ENCODE measurements at places on chromosomes 11 and 22.

DNA sequence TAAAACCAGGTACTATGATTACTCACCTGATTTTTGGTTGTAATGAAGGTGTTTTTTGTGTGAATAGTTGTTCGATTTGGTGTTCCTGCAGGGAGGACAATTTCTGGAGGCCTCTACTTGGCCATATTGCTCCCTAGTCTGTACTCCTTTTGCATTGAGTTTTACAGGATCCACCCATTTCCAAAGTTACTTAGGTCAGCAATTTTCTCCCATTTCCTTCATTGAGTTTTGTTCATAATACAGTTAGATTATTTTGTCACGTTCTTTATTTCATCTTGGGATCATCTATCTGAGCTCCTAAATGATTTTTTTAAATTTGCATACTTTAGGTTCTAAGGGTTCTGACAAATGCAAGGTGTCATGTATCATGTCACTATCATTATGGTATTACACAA is 20.1 kb upstream of the AQP11 start:
- DNase-seq: no peak

DNA sequence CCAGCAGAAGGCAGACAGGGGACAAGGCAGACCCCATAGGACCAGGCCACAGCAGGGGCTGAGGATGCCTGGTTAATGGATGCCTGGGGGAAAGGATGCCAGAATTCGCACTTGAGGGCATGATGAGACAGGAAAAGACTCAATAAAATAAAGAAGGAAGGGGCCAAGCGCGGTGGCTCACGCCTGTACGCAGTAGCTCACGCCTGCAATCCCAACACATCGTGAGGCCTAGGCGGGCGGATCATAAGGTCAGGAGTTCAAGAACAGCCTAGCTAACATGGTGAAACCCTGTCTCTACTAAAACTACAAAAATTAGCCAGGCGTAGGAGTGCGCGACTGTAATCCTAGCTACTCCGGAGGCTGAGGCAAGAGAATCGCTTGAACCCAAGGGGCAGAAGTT is 9.8 kb downstream of the APOBEC3D start:
- no peak for DNase-seq

DNA sequence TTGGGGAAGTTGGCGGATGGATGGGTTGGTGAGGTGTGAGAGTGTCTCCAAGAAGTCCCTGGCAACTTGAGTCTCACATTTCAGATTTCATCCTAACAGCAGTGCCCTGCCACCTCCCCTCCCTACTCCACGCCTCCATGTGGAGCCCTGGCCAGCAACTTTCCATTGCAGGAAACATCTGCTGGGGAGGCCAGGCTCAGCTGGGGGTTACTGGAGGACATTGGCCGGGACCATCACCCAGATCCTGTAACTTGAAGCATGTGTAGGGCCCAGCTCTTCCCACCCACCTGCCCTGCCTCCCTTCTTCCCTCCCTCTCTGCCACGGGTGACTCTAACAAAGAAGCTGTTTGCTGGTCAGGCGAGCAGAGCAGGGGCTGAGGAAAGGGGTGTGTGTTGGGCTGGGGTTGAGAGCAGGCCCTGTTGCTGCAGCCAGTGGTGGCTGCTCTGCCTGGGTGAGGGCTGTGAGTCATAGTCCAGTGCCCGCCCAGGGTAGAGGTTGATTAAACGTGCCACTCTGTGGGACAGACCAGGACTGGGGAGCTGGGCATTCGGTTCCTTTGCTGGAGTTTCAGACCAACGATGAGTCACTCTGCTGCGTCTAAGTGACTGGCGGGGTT is 64.0 kb downstream of the SCN3B start:
- no peak for DNase-seq

DNA sequence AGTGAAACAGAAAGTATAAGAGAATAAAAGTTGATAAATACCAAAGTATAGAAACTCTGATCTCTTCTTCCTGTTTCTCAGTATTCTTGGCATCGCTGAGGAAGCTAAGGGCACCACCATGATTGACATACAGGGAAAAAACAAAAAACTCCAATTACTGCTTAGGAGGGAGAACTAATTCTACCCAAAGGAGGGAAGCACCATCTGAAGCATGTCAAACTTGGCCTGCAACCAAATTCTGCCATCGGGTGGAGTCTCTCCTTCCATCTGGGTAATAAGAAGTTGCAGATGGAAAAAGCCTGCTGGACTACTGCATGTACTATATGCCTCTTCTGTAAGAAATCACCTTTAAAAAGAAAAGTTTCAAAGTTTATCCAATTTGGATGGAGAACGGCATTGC is 30.5 kb upstream of the PPP2R1B start:
- DNase-seq: no peak

DNA sequence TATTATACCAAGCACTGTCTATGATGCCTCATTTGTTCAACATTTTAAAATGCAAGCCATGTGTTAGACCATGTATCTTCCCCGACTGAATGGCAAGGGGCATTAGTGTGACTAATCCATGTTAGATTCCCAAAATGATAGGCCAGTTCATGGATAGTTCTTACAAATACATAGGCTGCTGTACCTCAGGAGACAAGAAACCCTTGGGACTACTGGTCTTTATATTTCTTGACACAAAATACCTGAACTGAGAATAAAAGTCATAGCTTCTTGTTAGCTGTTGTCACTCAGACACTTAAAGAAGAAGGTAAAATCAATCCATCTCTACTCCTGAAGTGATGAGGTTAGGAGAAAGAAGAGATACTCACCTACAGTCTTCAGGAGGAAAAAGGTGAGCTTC is at the start of gene OR8D4:
Gene OR8D4 (plus strand): TSS at position 301 of the 400 bp plus-strand sequence. CDS start 4,265 bp downstream, outside the sequence.
- no peak for DNase-seq

GRCh38 chr11:22337596-22338485 is at the start of gene SLC17A6:
TSS of gene SLC17A6 (plus strand) at chr11:22338381. CDS start at chr11:22338534, 153 bp downstream.
- DNase-seq: no peak

GRCh38 chr11:111414267-111414931 is 35.3 kb upstream of the POU2AF1 start:
- no peak for DNase-seq

- DNase-seq: no peak
These were observed 253.7 kb upstream of the CHORDC1 start for GRCh38 chr11:90476442-90477007.

GRCh38 chr11:36748836-36749235 is 150.8 kb upstream of the RAG2 start:
- no peak for DNase-seq

DNA sequence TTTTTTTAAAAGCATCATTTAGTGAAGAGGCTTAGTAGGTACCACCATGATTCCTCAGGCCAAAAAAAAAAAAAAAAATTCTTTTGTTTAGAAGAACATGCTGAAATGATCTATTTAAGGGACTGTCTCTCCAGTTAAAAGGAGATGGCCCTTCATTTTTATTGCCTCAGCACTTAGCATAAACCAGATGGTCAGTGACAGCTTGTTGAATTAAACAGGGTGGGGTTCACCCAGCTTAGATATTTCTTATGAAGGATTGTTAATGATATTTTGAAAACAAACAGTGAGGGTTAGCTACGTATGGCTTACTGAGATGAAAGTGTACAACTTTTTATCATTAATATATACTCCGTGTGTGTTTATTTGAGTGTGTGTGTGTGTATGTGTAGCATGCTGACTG is 203.7 kb downstream of the FAM181B start:
- DNase-seq: no peak

DNA sequence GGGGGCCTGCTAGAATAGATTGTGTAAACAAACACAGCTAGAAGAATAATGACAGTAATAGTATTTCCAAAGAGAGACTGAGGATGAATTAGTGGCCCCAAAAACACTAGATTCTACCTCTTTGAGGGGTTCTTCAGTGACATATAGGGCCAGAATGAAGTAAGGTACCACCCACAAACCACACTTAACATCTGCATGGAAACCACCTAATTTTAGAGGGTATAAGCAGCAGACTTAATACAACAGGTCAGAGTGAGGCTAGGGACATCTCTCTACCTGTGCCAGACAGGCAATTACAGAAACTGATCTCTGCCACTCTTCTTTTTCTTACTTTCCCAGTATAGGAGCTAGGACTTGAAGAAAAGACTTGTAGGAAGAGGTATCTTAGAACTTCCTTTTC is 20.1 kb downstream of the ELP4 start:
- DNase-seq: no peak

DNA sequence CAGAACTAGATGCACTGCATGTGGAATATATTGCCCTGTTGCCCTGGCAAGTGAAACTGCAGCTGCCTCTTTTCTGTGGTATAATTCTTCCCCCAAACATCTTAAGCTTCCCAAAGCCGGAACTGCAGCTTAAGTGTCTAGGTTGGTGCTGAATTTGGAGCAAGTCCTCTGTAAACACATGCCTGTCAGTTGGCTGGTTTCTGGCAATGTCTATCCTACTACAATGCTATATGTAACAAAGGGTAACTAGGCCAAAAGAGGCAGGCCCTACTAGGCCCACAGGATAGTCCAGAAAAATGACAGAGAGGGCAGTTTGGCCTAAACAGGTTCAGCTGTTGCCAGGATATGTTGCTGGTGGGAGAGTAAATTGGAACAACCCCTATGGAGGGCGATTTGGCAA is 27.9 kb downstream of the ASCC2 start:
- DNase-seq: no peak

DNA sequence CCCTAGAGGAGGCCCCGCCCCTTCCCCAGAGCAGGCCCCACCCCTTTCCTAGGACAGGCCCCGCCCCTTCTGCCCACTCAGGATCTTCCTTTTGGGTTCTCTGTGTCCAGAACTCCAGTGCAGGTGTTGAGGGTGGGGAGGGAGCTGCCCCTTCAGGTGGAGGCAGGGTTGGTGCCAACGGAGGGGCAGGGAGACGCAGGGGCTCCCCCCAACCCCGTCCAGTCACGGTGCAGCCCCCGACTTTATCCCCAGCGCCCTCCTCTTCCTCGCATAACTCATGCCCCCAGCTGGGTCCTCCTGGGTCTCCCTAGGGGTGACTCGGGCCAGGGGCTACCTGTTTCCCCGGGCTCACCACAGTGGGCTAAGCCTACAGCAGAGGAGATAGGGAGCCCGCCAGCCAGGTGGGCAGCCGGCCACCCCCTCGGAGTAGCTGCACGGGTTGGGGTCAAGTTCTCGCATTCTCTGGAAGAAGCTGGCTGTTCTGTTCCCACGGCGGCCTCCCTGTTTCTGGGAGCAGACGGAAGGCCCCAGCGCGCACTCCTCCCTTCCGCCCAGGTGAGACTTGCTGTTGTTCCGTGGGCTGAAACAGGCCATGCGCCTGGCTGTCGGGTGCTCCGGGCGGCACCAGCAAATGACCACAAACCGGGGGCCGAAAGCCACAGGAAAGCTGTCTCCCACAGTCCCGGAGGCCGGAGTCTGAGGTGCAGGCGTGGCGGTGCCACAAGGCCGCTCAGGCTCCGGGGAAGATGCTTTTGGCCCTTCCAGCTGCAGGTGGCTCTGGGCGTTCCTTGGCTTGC is 38.9 kb downstream of the MUC2 start:
- DNase-seq: no peak

DNA sequence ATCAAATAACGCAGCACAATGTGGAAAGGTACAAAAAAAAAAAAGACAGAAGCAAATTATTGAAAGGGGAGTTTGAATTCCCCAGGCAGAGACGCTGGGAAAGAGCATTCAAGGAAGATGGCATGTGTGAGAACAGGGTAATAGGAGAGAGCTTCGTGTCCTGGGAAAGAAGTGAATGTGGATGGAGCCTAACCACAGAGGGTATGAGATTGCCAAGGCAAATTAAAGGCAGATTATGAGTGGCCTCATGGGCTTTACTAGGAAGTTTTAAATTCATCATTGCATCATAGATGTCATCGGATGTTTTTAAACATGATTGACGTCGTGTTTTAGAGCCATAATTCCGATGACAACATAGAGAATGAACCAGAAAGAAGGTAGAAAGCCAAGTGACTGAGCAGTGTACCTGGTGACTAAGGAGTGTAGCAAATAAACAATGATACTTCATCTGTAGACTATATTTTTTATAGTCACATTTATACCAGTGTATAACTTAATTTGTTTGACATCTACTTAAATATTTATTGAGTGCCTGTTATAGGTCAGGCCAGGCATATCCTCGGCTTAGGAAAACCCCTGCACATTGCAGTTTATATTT is 151.4 kb downstream of the MSANTD4 start:
- DNase-seq: no peak

DNA sequence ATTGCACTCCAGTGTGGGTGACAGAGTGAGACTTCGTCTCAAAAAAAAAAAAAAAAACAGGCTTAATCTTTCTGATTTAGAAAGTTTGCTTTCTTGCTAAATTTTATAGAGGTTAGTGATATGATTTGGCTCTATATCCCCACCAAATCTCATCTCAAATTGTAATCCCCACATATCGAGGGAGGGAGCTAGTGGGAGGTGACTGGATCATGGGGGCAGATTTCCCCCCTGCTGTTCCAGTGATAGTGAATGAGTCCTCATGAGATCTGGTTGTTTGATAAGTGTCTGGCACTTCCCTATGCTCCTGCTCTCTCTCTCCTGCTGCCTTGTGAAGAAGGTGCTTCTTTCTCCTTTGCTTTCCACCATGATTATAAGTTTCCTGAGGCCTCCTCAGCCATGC is 90.9 kb downstream of the OSBP2 start:
- no peak for DNase-seq

DNA sequence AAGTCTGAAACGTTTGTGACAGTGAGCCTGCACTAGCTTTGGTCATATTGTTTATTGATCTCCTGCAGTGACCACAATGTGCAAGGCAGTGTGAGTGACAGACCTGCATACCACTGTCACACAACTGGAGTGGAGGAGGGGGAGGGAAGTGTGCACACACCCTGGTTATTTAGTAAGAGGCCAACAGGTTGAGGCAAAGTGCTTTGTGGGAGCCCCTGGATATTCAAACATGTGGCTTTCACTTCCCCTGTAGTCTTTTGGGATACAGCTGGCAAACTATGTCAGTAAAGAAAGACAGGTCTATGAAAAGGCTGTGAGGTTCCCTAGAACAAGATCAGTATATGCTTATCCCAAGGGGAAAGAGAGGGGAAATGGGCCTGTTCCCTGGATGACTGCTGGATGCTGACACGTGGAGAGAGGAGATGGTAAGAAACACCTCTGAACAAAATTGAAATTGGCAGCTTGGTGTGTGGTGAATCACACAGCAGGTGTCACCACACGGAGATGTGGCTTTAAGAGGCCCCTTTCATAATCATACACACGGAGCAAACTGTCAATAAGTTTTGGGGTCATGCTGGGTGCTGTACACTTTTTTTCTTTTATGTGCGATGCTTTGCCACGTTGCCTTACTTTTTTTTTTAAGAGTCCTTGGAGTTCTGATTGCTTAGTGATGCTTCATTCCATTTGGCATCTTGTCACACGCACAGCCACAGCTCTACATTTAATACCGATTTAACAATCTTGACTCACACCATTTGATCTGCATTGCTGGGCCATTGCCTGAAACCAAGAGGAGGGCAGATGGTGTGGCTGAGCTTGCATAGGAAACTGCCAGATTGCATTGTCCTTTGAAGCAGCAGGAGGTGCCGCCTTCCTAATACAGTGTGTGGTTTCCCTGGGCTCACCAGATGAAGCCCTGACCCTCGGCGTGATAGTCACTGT is 11.3 kb downstream of the OSBP2 start:
- no peak for DNase-seq

DNA sequence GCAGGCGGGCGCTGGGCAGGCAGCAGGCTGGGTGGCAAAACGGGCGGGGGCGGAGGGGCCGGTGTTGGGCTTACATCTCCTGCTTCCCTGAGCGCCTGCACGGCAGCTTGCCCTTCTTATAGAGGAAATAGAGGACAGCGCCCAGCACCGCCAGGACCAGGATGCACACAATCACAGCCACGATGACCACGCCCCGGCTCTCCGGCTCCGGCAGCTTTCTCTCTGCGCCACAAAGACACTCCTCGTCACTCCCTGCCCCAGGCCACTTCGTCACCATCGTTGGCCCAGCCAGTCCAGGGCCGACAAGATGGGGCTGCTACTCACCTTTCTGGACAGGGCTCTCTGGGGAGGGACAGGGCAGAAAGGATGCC is 6.3 kb downstream of the MCAM start:
- no peak for DNase-seq

GRCh38 chr11:123576082-123576481 is 78.3 kb downstream of the SCN3B start:
- DNase-seq: no peak

All from stimulated activated CD4-positive, alpha-beta T cell treated with anti-CD3 and anti-CD28 coated beads, Interleukin-1b, Interleukin-23, amount 100 ng/mL, for 1 hour (primary cell).